Activated gamma-delta T cell treated with anti-CD3 and anti-CD28 coated beads, Interleukin-2, amount 50 U/mL, for 16 hours (primary cell): ENCODE measurements at places on chromosomes 16 and 17.

DNA sequence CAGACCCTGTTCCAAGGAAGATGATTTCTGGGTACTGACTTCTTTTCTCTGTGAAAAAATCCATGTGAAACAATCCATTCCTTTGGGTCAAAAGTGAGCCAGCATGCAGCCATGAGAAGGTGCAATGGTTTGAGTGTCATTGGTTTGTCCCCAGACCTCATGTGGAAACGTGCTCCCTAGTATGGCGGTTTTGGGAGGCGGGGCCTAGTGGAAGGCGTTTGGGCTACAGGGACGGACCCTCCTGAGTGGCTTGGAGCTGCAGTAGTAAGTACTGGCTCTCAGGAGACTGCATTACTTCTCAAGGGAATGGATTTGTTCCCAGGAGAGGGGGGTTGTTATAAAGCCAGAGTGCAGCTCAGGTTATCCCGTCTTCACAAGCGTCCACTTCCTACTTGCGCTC is 19.4 kb downstream of the ELAC2 start:
- DNase-seq, result no peak

GRCh38 chr17:73679476-73679875 is 35.2 kb upstream of the SDK2 start:
- DNase-seq, result no peak

DNA sequence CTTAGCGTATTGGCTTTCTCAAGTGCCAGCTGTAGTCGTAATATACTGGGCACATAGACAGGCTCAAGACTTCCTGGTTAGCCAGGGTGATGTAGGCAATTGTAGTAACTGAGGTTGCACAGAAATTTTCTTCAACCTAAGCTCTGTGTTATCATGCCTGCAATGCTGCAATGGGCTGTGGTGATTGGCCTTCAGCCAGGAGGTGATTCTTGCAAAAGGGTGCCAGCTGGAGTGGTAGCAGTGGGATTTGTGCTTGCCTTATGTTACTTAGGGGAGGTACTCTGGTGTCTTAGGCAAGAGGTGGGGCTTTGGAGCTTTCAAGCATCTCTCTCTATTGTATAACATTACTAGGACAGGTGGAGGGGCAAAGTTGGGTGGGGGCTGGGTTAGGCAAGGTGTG is 495.1 kb downstream of the CDH11 start:
- no peak for DNase-seq

DNA sequence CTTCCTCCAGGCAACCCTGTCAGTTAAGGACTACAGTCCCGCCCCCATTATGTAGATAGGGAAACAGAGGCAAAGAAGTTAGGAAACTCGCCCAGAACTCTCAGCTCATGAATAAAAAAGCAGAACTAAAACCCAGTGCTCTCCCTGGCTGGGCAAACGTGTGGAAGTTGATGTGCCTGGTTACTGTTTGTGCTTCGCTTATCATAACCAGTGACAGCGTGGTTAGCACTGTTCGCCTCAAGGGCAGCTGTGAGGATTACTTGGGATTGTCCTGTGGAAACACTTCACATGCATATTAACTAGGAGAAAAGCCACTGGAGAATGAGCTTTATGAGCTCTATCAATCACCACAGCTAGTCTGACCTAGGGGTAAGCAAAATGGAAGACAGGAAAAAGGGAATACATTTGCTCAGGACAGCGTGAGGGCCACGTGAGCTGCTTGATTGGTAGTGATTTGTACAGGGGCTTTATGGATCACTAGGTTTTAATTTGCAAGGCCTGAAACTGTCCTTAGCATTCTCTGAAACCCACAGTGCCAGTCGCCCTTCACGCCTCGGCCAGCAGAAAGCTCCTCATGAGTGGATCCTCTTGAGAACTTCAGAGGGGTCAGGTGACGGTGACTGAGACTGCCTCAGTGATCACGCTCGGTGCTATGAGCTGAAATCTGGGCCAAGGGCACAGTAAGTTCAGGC is 19.9 kb downstream of the CYB5D2 start:
- DNase-seq, result no peak

DNA sequence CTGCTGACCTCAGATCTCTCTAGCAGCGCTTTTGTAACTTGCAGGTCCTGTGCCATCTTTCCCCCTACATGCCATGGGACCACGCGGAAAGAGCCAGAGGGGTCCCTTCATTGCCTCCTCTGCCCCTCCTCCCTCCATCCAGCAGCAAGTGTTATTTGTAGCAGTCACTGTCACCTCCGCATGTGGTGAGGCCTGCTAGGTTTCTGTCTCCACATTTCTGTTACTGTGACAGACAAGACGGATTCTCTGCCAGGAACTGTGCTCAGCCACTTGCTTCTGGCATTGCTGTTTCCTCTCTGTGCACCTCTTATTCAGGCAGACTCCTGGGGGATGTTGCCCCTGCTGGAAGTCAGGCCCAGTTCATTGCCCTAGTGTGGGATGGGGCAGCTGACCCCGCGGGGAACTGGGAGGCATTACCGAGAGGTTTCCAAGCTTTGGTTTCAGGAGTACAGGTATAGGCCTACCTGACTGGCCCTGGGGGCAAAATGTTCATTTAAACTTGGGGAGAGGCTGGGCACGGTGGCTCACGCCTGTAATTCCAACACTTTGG is 61.2 kb downstream of the RAB11FIP4 start:
- DNase-seq, result no peak

GRCh38 chr16:28607116-28607623 is 2.7 kb downstream of the SULT1A1 start:
- DNase-seq, result no peak

DNA sequence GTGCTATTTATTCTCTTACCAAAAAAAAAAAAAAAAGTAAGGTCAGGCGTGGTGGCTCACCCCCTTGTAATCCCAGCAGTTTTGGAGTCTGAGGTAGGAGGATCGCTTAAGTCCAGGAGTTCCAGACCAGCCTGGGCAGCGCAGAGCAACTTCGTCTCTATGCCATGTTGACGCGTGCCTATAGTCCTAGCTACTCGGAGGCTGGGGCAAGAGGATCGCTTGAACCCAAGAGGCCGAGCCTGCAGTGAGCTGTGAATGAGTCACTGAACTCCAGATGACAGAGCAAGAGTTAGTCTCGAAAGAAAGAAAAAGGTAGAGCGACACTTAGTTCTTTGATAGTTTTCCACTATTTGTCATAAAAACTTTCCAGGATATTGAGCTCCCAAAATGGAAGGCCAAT is 1.4 kb upstream of the TENT4B start:
- no peak for DNase-seq

DNA sequence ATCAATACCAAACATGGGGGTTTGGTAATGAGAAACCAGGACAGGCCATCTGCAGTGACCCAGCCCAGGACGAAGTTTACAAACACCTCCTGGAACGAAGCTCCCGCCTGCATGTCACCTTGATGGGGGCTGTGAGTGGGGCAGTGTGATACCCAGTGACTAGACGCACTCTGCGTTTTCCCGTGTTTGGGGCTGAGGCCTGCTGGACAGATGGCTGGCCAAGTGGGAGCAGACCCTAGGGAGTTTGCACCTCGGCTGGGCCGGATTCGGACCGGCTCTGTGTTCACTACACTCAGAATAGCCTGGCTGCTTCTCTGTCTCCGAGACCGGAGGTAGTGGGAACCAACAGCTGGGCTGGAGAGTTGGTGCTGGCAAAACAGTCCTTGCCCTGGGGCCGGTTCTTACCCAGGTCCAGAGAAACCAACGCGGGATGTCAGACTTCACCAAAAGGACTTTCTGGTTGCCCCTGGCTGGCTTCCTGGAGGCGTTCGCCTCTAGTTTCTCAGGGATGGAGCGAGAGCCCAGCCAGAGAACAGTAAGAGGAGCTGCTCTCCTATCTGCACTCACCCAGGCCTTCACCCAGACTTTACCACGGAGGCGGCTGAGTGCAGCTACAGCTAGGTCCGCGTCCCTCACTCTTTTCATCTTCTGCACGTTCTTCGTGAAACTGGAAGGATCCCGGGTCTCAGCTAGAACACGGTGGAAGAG is 20.4 kb downstream of the CARHSP1 start:
- no peak for DNase-seq

DNA sequence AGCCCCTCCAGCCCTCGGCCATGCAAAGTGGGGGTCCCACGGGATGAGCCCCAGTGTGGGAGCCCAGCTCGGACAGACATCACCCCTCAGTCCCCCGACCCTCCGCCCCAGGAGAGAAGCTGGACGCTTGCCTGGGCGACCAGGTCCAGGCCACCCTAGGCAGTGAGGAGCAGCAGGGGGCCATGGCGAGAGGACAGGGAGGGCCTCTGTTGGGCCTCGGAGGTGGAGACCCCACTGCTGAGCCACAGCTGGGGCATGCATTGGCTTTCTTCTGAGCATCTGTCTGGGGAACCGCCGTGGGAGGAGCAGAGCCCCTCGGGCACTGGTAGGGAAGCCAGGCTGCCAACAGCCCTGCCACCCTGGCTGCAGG is 13.0 kb downstream of the ACTG1 start:
- DNase-seq, result no peak

GRCh38 chr17:5820721-5821456 is 236.6 kb upstream of the NLRP1 start:
- no peak for DNase-seq

- DNase-seq, result no peak
Measured at GRCh38 chr17:28975646-28976045, 24.3 kb upstream of the PHF12 start.

DNA sequence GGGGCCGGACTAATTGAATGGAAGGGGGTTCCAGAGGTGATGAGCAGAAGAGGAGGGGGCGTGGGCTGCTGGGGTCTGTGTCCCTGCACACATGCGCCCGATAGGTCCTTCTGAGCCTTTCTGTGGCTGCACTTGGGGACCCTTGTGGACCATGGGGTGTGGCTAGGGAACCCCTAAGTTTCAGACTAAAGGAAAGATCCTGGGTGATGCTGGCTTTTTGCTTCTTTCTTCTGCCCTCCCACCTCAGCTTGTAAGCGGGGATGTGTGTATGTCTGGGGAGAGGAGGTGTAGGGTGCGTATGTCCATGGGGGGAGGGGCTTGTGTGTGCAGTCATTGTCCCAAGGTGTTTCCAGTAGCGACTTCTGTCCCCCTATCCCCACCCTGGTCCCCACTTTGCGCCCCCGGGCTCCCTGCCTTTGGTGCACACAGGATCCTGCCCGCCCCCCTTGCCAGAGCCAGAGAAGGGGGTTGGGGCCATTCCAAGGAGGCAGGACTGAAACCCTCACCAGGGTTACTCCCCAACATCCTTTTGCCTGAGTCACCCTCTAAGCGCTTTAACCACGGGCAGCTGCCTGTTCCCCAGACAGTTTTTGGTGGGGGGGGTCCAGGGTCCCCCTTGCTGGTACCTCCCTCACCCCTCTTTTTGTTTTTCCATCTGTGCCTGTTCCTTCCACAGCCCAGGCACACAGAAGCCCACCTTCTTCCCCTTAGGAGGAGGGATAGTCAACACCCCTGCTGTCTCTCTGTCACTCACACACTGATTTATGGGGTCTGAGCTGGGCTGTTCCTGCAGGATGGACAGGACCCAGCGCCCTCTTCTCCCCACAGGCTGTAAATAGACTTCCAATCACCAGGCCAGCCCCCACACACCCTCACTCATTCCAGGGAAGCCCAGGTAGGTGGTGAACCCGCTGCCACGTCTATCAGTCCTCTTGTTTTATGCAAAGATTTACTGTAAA is 83.2 kb downstream of the ARHGAP23 start:
- no peak for DNase-seq

- no peak for DNase-seq
Measured at GRCh38 chr17:72189768-72190593, 69.2 kb downstream of the SOX9 start.

DNA sequence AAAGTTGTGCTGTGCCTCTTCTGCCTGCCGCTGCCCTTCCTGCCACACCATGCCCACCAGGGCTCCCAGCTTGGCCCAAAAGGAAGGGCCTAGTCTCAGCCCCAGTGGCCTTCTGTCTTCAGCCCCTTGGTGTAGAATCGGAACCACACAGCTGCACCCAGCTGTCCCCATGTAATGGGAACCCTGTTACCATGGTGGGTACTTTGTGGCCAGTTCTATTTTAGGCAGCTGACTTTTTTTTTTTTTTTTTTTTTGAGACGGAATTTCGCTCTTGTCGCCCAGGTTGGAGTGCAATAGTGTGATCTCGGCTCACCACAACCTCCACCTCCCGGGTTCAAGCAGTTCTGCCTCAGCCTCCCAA is 163.3 kb upstream of the GSE1 start:
- DNase-seq, result no peak

- DNase-seq, result no peak
Measured at GRCh38 chr17:50689251-50689650, 18.5 kb downstream of the ANKRD40 start.

- no peak for DNase-seq
Measured at GRCh38 chr17:33864758-33865229, 390.3 kb upstream of the CCL2 start.

DNA sequence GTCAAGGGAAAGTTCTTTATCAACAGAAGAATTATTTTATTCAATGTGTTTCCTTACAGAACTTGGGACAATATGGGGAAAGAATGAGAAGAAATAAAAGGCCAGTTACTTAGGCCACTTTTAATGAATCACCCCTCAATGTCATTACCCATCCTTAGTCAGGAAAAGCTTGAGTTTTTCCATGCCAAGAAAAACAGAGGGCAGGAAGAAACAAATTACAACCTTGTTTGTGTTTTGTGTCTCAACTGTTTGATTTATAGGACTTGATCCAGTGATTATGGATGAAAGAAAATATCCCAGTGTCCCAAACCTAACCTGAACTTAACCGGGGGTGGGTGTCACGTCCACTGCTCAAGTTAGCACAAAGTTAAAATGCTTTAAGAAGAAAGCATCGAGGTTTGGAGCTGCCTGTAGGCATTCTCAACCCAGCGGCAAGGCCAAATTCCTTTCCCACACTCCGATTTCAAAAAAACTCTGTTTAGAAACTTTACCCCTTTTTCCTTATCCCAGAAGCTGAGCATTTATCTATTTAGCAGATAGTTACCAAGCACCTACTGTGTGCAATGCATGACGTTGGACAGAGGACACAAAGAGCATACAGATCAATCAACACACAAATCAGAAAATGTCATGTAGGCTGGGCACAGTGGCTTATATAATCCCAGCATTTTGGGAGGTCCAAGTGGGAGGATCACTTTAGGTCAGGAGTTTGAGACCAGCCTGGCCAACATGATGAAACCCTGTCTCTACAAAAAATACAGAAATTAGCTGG is 14.0 kb upstream of the CYB5B start:
- no peak for DNase-seq

DNA sequence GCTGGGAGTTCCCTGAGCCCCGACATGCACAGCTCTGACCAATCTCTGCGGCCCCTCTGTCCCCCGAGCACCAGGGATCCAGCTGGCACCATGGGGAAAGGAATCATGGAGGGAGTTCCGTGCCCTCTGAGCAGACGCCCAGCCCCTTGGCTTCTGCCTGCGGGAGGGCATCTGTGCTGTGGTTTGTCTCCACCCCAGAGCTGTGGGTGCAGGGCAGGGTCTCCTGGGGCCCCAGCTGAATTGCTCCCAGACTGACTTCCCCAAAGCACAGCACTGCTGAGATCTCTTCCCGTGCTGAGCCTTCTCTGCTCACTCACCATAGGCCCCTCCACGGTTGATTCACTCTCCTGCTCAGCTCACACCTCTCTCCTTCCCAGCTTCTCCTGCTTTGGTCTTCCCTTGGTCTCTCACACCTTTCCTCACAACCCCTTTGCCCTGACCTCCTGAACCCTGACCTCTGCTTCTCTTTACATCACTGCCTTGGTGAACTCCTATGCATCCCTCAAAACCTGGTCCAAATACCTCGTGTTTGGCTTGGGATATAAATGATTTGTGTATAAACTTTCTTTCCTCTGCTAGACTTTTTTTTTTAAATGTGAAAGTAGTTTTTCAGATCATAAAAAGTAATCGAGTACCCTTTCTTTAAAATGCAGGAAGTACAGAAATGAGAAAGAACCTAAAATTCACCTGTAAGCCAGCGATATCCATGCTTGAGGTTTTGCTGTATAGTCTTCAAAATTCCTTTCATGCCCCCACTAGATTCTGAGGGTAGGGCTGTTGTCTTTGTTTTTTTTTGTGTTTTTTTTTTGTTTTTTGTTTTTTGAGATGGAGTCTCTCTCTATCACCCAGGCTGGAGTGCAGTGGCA is 265.3 kb downstream of the SEC14L1 start:
- DNase-seq, result no peak
